ENCODE measurements at places on chromosomes 4 and X.

GRCh38 chr4:90419124-90419711, 292.0 kb downstream of the CCSER1 start:
- peak; percentile 0 for DNase-seq

DNA sequence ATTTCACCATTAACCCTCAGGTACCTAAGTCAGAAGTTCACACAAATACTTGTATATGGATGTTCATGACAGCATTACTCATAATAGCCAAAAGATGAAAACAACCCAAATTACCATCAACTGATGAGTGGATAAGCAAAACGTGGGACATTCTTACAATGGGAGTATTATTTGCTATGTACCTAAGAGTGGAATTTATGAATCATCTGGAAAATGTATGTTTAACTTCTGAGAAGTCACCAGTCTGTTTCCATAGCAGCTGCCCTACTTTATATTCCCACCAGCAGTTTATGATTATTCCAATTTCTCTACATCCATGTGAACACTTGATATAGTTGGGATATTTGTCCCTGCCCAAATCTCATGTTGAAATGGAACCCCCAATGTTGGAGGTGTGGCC, 1478.9 kb downstream of the PCDH19 start:
- DNase-seq = no peak

GRCh38 chr4:73902038-73902637, 32.9 kb downstream of the CXCL1 start:
- peak; percentile 9 for DNase-seq

- no peak for DNase-seq
Measured at GRCh38 chr4:83830138-83830888, 294.4 kb downstream of the GPAT3 start.

GRCh38 chrX:38868941-38869401, 67.7 kb downstream of the MID1IP1 start:
- peak; percentile 65 for DNase-seq

DNA sequence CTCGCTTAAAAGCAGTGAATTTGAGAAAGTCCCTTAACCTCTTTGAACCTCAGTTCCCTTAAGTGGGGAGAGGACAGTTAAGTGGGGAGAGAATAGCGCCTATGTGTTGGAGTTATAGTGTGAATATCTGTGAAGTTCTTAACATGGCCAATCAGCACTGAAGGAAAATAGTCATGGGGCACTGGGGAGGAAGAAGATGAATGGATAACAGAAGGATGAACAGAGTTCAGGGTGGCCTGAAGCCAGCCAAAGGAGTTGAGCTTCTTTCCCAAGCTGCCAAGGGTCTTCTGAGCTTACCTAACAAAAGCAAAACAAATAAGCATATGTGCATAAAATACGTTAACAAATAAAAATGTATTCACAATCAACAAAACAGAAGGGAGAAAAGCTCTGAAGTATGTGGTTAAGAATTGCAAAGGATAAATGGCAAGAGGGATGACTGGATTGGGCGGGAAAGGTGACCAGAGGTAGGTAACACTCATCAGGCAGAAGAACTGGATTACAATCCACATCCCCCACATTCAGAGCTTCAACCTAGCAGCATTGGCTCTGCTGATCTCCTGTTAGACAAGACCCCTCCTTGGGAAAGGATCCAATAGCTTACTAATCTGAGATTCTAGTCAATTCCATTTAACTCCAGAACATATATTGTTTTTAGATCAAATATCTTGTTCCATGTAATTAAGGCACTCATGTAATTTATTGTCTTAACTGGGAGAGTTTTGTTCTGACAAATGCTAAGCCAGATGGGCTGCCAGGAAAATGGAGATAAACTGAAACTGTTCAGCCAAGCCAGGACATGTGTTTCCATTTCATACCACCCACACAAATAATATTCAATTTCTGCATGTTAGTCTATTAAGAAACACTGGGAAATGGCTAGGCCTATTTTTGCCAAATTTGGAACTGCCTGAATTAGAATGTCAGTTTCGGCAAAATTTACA, 221.2 kb downstream of the LDB2 start:
- DNase-seq = no peak

GRCh38 chrX:148984238-148984637, 483.8 kb downstream of the AFF2 start:
- DNase-seq = no peak

GRCh38 chr4:89658701-89659024, 178.3 kb downstream of the SNCA start:
- DNase-seq = no peak

GRCh38 chr4:112895811-112896608, 153.4 kb upstream of the ANK2 start:
- no peak for DNase-seq

GRCh38 chrX:76148041-76148665, 24.7 kb upstream of the PBDC1 start:
- DNase-seq = peak; percentile 1

GRCh38 chr4:174111422-174111821, 172.0 kb downstream of the FBXO8 start:
- DNase-seq = no peak

DNA sequence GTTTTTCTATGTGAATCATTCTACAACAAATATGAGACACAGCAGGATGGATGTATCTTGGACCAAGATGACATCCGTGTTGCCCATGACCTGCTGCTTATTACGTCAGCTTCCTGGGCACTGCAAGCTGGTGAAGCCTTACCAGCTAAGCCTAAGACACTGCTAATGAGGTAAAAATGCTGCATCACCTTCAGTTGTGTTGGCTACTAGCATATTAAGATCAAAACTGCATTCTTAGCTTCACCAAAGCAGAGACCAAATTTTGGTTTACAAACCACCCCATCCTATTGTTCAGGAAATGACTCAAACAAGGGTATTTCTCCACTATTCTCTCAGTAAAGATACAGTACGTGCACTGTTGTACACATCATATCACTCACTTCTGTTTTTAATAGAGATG, 50.3 kb downstream of the MAML3 start:
- peak; percentile 47 for DNase-seq

GRCh38 chr4:119643306-119644042, 14.9 kb upstream of the PDE5A start:
- peak; percentile 15 for DNase-seq

DNA sequence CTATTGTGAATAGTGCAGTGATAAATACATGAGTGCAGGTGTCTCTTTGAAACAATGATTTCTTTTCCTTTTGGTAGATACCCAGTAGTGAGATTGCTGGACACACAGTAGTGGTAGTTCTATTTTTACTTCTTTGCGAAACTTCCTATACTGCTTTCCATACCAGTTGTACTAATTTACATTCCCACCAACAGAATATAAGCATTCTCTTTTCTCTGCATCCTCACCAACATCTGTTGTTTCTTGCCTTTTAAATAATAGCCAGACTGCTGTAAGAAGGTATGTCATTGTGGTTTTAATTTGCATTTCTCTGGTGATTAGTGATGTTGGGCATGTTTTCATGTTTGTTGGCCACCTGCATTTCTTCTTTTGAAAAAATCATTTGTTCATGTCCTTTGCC, 105.9 kb downstream of the COL4A6 start:
- no peak for DNase-seq

GRCh38 chr4:180434131-180434895, 1808.9 kb upstream of the TENM3 start:
- no peak for DNase-seq

- DNase-seq = no peak
Measured at GRCh38 chrX:108396188-108396891, 41.9 kb downstream of the COL4A6 start.

DNA sequence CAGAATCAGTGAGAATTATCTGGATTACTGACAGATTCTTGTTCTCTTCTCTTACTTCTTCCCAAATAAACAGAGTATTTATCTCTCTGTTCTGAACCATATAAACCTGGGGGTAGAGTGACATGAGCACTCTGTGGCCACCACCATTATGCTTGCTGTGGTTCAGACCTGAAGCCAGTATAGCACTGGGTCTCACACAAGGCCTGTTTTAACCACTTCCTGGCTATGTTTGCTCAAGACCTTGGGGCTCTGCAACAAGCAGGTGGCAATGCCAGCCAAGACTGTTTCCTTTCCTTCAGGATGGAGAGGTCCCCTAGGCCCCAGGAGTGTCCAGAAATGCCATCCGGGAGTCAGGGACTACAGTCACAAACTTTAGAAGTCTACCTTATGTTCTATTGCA, 21.7 kb upstream of the HEPH start:
- no peak for DNase-seq

DNA sequence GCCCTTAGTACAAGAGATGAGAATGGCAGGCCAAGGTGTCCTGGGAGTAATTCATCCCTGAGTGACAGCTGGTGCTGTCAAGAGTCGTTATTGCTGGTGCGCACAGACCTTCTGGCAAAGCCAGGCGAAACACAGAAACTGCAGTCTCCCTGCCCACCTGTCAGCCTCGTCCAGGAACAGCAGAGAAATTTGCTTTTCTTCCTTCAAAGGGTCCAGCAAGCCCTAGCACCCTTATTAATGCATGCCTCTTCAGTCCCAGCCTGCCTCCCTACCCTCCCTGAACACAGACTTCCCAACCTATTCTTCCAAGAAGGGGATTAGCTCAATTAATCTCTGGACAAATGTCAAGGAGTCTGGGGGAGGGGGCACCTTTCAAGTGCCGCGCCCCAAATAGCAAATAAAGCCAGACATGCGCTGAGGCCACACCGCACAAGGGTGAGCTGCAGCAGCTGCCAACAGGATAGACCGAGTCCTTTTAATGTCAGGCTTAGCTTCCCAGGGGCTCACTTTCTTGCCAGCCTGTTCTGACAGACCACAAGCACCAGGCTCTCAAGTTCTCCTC, 250.7 kb upstream of the RASGEF1B start:
- DNase-seq = no peak

DNA sequence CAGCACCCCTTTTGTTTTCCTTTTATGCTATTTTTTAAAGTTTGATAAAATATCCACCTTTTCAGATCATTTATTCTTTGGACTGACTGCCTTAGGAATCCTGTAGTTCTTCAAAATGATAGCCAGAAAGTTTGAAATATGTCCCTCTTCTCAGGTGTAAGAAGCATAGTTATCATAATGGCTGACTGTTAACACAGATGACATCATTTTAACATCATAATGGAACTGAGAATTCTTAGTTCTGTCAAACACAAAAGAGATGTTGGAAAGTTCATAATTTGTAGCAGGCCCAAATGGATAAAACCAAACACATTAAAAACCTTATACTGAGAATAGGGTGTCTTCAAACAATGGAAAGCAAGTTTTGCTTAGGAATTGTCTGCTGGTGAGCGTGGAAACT, 1254.4 kb downstream of the ADGRL3 start:
- no peak for DNase-seq

- DNase-seq = peak; percentile 81
Measured at GRCh38 chrX:65688403-65688871, 21.0 kb downstream of the MSN start.

DNA sequence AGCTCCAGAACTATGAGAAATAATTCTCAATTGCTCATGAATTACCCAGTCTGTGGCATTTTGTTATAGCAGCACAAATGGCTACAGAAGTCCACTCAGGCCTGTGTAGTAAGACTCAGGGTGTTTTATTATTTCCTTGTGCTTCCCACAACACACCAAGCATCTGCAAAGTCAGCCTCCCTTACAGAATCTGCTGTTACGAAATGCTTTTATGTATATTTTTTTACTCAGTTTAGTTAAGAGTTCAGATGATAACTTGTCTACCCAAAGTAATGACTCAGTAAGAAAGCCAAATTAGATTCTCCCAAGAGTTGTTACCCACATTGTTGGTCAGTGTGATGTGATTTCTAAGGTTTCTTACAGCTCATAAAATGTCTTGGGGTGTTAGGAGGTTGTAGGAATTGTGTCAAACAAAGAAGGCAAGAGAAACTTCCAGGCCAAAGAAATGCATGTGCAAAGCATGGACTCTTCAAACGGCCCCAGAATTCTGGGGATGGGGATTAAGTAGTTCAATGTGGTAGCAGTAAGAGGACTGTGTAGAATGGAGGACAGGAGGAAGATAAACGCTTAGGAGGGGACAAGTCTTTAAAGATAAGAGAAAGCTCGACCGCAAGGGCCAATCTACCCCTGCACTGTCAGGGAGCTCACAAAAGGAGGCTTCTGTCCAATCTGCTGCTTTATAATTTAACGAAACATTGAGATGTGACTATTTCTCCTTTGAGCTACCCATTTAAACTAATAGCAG, 35.4 kb upstream of the TMEM184C start:
- DNase-seq = peak; percentile 3

- no peak for DNase-seq
Measured at GRCh38 chr4:29005838-29006237, 1714.3 kb upstream of the PCDH7 start.

DNA sequence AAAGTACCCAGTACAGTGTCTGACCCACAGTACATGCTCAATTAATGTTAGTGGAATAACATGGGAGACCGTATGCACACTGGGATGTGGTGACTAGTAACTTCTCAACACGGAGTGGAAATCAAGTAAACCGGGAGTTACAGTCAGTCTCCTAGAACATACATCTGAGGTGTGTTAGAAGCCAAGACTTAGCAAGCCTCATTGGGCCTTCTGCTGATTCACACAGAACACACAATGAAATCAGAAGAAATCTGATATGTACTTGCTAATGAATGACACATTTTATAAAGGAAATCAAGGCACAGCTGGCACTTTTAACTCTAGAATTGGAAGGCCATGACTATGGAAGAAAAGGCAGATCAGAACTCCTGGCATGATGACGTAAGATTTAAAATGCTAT, 13.0 kb downstream of the TRAPPC2 start:
- DNase-seq = no peak

DNA sequence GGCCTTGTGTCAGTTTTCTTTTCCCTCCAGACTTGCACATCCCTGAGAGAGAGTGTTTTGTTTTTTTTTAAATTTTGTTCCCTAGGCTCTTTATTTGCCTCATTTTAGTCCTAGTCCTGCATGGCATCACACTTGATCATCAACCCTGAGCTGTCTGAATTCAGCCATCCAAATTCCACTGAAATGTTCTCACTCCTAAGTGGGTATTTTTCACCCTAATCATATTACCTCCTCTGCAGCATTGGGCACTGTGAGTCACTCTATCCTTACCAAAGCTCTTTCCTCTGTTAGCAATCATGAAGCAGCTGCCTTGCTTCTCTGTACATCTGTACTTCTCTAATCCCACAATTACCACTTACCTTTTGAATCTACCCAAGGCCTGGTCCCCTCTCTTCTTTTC, 356.6 kb upstream of the MAGEB2 start:
- DNase-seq = no peak

DNA sequence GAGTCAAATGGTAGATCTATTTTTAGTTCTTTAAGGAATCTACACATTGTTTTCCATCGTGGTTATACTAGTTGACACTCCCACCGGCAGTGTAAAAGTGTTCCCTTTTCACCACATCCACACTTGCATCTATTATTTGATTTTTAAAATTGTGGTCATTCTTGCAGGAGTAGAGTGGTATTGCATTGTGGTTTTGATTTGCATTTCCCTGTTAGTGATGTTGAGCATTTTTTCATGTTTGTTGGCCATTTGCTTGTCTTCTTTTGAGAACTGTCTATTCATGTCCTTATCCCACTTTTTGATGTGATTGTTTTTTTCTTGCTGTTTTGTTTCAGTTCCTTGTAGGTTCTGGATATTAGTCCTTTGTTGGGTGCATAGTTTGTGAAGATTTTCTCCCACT, 70.0 kb downstream of the TAB3 start:
- DNase-seq = no peak

- DNase-seq = peak; percentile 91
Measured at GRCh38 chr4:152476796-152477195, 59.1 kb downstream of the FBXW7 start.
